WERI-Rb-1 (cell line): ENCODE measurements at places on chromosomes 16 and 17.

- no peak for DNase-seq
Observed at GRCh38 chr17:17189559-17189958, 16.6 kb downstream of the PLD6 start.

DNA sequence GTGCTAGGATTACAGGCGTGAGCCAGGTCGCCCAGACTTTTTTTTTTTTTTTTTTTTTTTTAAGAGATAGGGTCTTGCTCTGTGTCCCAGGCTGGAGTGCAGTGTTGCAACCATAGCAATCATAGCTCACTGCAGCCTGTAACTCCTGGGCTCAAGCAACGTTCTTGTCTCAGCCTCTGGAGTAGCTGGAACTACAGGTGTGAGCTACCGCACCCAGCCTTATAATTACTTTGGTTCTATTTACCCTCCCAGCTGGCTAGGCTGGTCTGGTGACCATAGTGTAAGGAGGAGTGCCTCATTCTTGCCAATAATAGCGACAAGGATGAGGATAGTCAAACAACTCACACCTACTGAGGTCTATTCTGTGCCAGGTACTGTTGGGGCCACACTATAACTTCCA, 39.6 kb upstream of the USP7 start:
- DNase-seq = no peak

DNA sequence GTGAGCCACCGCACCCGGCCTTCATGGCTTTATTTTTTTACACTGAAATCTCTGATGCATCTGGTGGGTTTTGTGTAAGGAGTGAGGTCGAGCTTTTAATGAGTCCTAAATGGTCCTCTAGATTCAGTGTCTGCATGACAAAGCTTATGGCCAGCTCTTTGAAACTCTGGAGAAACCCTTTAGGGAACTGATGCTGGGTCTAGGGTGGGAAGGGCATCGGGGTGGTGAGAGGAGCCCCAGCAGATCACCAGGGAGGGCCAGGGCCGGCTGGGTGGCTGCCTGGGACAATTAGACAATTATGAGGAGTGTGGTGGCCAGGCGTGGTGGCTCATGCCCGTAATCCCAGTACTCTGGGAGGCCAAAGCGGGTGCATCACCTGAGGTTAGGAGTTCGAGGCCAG, 93.9 kb downstream of the SEC14L1 start:
- DNase-seq = no peak

DNA sequence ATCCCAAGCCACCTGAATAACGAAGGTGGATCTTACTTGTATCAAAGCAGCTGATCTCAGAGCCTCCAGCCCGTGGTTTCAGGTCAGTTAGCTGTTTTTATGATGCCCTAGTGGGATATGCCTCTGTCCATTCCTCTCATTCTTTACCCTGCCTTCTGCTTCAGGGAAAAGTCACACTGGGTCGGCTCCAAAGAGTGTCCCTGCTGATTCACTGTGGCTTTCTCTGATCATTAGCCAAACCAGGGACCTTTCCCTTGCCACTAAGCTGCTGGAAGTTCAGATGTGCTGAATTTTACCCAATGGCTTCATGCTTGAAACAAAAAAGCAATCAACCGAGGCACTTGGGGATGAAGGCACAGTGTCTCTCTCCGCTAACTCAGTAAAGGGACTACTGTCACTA, 170.2 kb upstream of the SALL1 start:
- no peak for DNase-seq

GRCh38 chr17:2693561-2694380, 17.8 kb downstream of the CLUH start:
- DNase-seq = no peak

GRCh38 chr17:60371818-60372510, 20.0 kb downstream of the USP32 start:
- DNase-seq = no peak

GRCh38 chr16:60279061-60279665, 1545.0 kb upstream of the GOT2 start:
- no peak for DNase-seq

DNA sequence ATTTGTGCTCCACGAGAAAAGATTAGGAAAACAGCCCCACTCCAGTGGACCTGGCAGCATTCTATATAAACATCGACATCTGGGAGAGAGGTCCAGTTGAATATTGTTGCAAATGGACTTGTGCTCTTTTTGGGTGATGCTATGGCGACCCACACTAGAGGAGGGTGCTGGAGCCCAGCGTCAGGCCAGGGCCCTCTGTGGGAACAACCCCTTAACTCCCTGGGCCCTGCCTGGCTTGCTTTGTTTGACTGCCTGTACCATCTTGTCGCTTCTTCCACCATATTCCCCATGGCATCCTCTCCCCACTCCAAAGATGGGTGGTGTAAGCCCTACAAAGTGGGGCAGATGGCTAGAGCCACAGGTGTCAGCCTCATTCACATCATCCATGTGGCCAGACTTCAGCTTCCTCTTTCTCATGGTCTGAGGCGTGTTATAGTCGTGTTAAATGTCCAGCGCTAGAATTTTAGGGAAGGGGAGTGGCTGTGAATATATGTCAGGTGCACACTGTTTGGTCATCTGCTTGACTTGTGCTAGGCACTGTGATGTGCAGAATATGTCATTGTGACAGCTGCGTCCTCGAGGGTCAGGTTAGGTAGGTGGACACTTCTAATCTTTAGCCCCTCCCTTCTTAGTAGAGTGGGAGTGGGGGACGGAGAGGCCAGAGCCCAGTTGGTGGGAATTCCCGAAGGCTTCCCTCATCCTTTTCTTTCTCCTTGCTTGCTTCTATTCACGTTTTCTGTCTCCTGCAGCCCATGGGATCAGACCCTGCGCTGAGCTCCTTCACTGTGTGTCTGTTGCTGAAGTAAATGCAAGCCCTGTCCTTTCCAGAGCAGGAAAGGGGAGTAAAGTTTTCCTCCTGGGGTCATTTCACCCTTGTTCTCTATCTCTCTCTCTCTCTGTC, 49.8 kb downstream of the MPRIP start:
- DNase-seq = no peak

- DNase-seq = no peak
Observed at GRCh38 chr17:36791150-36791941, 145.9 kb upstream of the LHX1 start.

GRCh38 chr17:75142236-75142971, 10.9 kb upstream of the NT5C start:
- DNase-seq = peak; percentile 47

GRCh38 chr17:67912656-67913055, 83.6 kb downstream of the C17orf58 start:
- no peak for DNase-seq

- no peak for DNase-seq
Observed at GRCh38 chr17:81417049-81417878, 22.0 kb downstream of the BAHCC1 start.

DNA sequence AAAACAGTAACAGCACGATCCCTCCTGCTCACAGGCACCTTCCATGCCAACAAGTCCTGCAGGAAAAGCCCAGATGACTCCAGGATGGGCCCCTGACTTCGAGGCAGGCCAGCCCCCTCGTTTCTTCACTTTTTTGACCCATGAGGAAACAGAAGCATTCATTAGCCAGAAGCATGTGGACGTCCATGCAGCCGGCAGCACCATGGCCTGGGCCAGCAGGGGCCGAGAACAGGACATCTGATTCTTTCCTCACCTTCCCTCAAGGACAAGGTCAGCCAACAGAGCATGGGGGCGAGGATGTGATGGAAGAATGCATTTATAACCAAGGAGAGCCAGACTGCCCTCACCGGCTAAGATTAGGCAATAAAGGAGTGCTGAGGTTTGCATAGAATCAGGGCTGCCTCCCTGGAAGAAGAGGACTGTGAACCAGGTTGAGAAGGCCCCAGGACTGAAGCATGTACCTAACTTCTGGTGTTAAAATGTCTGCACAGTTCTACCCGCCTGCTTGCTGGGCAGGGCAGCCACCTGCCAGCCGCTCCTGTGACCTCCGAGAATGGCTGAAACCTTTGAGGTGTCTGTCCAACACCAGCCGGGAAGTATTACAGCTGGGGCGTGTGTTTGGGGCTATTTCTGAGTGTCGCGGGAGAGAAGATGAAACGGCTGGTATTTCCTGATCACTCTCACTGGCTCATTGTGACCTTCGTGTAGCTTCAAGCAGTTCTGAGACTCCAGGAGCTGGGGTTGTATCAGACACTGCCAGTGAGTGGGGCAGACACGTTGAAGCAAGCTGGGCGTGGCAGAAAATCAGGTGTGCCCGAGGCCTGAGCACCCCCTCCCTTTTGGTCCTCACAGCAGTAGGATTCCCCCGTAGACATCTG, 94.0 kb upstream of the TNRC6C start:
- DNase-seq = no peak

DNA sequence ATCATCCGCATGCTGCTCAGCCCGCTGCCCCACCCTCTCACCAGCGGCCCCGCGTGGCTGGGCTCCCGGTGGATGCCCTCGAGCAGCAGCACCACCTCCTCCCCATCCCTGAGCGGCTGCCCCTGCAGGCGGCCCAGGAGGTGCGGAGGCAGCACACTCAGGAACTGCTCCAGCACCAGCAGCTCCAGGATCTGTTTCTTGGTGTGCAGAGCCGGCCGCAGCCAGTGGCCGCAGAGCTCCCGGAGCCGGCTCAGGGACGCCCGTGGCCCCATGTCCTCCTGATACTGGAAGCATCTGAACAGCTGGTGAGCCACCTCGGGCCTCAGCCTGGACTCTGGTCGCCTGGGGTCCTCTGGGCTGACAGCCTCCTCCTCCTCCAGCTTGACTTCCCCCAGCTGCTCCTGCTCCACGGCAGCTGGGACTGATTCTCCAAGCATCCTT, 6.6 kb downstream of the ZSCAN10 start:
- DNase-seq = peak; percentile 58

DNA sequence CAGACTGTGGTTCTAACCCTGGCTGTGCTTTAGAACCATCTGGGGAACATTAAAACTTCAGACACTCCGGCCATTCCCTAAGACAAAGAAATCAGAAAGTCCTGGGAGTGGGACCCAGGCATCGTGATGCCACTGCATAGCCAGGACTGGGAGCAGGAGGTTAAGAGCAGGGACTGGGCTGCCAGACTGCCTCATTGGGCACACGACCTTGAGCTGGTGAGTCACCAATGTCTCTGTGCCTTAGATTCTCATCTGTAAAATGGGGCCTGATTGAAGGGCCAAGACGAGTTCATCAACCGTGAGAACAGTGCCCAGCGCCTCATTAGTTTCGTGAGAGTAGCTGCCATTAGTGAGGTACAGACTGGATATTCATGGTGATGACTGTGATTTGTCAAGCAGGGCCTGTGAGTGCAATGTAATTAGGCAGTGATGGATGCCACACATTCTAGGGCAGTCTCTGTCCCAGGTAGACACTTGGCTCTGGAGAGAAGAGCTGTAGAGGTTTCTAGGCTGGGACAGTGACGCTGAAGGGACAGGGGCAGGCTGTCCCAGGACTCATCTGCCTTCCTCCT, 196.8 kb downstream of the NTN1 start:
- no peak for DNase-seq

- DNase-seq = peak; percentile 20
Observed at GRCh38 chr16:49564496-49565229, 191.1 kb downstream of the C16orf78 start.

GRCh38 chr16:56275076-56275475, 83.8 kb downstream of the GNAO1 start:
- DNase-seq = no peak

DNA sequence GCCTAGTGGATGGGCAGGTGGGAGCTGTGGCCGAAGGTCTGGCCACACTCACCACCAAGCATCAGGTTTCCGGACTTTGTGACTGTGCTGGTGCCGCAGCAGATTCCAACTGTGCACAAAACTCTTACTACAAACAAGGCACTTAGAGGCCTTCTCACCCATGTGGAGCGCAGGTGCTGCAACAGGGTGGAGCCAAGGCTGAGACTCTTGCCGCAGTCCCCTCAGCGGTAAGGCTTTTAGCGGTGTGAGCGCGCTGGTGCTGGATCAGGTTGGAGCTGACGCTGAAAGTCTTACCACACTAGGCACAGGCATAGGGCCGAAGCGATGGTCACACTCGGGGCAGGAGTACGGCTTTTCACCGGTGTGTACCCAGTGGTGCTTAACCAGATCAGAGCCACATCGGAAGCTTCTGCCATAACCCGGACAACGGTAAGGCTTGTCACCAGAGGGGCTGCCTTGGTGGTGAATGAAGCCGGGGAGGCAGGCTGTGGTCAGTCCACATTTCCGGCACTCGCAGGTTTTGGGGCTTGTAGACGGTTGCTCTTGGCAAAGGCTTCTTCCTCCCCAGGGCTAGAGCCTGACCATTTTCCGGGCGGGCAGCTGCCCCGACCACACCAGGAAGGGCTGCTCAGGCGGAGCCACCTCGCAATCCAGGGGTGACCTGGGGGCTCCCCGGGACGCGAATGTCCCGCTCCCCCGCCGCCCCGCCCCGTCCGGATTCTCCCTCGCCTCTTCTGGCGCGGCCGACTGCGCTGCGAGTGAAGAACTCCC, 1.0 kb upstream of the ARMC5 start:
- DNase-seq = peak; percentile 46

- no peak for DNase-seq
Observed at GRCh38 chr16:58744497-58744896, 10.4 kb upstream of the GOT2 start.

DNA sequence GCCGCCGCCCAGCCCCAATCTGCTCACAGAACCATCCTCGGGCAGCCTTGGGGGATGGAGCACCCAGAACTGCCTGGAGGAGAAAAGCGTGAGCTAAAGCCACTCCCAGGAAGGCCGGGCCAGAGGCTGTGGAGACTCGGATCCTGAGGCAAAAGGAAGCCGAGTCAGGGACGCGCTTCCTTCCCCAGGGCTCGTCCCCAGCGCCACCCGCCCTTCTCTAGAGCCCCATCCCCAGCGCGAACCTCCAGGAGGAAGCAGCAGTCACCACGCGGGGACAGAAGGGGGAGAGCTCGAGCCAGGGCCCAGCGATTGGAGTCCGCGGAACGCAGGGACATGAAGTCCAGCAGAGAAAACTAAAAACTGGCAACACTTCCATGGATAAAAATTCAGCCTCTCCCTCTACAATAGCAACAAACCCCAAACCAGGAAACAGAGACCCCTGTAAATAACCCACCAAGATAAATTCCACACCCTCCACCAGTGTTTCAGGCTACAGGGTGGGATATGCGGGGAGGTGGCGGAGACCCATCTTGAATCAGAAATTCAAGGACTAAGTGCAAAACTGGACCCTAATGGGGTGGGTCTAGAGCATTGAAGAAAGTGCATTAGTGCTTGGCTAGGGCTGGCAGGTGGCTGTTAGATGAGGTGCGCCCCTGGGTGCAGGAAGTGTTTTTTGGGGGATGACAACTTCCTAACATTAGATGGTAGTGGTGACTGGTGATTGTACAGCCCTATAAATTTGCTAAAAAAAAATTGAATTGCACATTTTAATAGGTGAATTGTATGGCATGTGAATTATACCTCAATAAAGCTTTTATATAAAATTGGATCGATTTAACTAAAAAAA, 116.1 kb upstream of the METRNL start:
- peak; percentile 86 for DNase-seq

DNA sequence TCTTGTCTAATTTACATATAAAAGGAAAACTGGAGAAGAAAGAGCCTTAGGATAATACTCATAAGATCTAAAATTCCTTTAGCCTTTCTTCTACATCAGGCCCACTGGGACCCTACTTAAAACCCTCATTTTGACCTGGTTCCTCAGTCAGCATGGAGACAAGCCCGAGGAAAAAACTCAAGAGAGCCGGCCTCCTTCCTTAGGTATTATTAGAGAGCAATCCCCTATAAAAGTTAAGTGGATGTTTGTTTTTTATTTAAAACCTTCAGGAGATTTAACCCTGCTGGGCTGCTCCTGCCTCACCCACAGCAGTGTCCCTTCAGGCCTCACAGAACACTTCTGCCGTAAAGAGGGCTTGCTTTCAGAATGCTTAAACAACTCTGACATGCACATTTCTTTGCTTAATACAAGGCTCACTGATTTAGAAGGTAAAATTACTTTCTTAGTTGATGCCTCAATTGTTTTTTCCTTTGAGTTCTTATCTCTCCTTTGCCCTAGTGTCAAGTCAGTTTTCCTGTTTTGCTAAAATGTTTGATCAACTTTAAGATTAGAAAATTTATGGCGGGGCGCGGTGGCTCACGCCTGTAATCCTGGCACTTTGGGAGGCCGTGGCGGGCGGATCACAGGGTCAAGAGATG, 145.6 kb upstream of the TBX2 start:
- no peak for DNase-seq
